ENCODE measurements at places on chromosomes 2 and 18.

DNA sequence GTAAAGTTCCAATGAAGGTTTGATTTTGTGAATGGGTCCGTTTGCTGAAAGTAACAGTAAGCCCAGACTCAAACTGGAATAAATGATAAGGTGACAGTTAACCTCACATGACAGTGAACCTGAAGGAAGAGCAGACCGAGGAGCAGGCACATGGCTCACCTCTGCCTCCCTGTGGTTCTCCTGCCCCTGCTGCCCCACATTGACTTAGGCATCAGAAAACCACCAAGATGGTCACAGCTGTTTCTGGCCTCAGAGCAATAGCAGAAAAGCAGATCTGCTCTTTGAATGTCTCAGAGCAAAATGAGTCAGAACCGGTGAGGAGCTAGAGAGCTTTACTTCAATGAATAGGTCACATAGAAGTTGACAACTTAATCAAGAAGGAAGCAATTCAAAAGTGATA, 487.6 kb downstream of the METTL4 start:
- DNase-seq: no peak

- DNase-seq: no peak
Observed at GRCh38 chr18:59665057-59666006, 31.9 kb downstream of the CCBE1 start.

DNA sequence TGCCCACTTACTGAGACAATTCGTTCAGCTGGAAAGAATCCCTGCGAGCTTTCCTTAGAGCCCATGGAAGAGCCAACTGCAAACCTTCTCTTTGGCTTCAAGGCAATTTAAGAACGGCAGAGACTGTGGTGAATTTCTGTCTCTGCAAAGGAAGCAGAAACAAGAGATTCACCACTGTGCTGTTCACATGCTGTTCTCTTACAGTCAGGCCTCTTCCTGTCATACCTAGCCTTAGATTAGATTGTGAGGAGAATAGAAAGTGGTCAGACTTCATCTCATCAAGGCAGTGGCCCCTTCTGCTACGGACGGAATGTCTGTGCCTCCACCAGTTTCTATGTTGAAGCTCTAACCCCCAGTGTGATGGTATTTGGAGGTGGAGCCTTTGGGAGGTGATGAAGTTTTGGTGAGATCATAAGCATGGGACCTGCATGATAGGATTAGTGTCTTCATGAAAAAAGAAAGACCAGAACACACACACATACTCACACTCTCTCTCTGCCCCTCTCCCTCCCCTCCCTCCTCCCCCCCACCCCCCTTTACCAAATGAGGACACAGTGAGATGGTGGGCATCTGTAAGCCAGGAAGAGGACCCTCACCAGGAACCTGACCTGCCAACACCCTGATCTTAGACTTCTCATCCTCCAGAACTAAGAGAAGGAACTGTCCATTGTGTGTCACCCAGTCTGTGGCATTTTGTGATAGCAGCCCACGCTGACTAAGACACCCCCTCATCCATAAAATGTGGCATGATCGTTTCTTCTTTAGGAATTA, 45.6 kb upstream of the NRP2 start:
- no peak for DNase-seq

GRCh38 chr2:36477746-36478145, 120.2 kb downstream of the FEZ2 start:
- DNase-seq: no peak

- no peak for DNase-seq
Observed at GRCh38 chr2:25596516-25597244, 76.7 kb downstream of the DTNB start.

DNA sequence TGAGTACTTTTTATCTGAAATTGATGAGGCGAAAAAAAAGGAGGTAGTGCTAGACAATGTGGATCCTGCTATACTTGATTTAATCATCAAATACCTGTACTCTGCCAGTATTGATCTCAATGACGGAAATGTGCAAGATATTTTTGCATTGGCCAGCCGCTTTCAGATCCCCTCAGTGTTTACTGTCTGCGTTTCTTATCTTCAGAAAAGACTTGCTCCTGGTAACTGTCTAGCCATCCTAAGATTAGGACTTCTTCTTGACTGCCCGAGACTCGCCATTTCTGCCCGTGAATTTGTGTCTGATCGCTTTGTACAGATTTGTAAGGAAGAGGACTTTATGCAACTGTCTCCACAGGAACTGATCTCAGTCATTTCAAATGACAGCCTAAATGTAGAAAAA, 453 bp downstream of the KLHL41 start:
- no peak for DNase-seq

Data from effector memory CD8-positive, alpha-beta T cell (primary cell).